Thoracic aorta (tissue), 2 donors: ENCODE measurements at places on chromosomes 12 and 14. TPM values are rescaled to one million over a fixed set of nuclear protein-coding genes. Genes with fewer than 3 reads are reported as not detected.

SLC5A8 gene
- not detected for total RNA-seq

DNA sequence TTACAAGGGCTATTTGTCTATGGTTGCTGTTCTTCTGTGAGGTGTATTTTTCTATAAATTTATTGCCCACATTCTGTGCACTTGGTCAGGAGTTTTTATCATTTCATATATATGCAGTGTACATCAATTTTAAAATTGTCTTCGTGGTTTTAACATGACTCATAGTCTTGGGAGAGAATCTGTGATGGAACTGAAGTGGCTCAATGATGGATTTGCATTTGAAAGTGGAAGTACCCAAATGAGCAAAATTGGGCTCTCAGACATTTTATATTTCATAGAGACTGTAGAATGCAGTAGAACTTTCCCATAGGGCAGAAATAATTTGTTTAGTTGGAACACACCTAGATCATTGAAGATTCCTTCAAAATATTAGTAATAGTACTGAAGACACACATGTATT is 1.9 kb upstream of the SCFD1 start:
- no peak for DNase-seq

DNA sequence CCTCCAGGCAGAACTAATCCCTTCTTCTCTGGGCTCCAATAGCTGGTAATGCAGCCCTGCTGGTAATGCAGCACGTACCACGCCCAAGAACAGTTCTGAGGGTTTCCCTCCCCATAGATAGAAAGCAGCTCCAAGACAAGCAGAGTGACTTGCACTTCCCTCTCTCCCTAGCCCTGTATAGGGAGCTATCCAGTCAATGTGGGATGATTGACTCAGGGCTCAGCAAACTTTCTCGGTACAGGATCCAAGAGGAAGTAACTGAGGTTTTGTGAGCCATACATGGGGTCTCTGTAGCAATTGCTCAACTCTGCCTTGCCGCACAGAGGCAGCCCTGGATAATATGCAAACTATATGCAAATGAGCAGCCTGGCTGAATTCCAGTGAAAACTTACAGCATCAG is 15.5 kb upstream of the FKBP4 start:
- DNase-seq = no peak

DNA sequence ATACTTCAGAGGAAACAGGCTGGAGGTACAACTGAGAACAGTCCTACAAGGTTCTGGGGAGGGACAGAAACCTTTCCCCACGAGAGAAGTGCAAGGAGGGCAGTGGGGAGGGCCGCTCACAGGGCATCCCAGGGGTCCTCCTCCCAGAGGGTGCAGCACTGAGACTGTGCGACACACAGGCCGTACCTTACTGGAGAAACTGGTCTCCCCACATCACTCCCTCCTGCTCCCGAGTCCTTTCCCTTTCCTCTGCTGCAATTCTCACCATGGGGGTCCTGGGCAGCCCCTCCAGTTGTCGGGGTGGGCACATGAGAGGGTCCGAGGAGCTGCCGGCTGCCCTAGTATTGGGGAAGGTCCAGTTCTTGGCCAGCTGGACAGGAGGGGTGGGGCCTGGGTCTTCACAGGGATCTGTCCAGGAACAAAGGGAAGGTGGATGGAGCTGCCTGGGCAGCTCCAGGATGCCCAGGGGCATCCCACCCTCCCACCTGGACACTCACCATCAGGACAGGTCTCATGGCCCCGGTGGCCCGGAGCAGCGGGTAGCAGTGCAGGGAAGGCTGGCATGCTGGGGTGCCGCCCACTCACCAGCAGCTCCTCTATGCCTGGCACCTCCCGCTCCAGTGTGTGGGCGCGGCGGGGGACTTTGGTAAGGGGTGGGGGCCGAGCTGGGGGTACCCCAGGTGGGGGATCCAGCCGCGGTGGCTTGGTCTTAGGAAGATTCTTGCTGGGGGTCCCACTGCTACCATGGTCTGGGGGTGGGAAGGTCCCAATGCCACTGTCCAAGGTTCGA is 35.8 kb downstream of the NCKAP5L start:
- DNase-seq = no peak

DNA sequence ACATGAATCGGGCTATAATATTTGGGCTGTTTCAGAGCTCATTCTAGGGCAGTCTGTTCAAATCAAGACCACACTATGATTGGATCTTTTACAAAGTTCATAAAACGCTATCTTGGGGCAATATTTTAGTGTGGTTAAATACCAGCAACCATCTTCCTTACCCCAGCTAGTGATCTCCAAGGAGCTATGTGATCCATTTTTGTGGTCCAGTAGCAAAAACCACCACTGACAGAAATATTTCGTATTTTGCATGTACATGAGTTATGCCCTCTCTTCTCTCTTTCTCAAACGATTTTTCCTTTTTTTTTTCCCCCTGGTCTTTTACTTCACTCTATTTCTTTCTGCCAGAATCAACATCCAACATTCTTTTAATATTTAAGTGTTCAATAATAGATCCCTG is 280.6 kb upstream of the KITLG start:
- no peak for DNase-seq

DNA sequence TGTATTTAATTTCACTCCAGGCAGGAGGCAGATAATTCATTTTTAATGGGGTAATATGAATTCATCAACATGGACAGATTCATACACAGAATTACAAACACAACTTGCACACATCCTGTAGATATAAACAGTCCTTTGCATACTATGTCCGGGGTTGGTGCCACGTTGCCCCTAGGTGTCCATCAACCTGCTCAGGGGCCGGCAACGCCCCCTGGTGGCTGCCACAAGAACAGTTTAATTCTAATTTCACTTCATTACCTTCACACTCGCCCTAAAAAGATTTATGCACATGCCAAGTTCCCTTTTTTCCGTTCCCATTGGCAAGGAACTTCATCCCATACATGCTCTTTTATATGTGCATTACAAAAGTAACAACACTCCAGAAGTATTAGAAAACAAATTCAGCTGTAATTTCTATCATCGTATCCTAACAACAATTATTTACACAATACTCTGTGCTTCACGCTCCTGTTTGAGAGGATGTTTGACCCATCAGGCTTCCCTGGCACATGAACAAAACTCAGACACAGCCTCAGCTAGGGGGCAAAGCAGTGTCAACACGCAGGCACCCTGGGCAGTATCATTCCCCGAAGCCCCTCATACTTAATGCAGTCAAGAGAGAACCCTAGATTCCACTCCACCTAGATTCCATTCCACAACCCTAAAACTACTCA is 15.5 kb downstream of the MANSC1 start:
- no peak for DNase-seq

GRCh38 chr14:61540931-61541330 is 154.4 kb upstream of the HIF1A start:
- no peak for DNase-seq

RBM25 gene
- total RNA-seq = 126 TPM

DNA sequence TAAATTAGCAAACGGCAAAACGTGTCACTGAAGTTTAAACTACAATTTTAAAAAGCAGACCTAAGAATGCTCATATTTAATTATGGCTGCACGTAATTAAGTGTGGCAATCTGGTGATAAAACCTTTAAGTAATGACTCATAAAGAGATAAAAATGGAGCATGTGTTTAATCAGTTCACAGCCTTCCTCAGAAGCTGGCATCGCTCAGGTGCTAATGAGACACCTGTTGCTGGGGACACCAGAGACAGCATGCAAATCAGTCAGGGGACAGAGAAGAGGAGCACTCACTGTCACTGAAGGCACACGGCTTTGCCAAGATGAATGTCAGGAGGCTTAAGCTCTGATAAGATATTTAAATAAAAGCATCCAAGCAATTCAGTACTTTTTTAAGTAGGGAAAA is 840.3 kb downstream of the GALC start:
- no peak for DNase-seq

DNA sequence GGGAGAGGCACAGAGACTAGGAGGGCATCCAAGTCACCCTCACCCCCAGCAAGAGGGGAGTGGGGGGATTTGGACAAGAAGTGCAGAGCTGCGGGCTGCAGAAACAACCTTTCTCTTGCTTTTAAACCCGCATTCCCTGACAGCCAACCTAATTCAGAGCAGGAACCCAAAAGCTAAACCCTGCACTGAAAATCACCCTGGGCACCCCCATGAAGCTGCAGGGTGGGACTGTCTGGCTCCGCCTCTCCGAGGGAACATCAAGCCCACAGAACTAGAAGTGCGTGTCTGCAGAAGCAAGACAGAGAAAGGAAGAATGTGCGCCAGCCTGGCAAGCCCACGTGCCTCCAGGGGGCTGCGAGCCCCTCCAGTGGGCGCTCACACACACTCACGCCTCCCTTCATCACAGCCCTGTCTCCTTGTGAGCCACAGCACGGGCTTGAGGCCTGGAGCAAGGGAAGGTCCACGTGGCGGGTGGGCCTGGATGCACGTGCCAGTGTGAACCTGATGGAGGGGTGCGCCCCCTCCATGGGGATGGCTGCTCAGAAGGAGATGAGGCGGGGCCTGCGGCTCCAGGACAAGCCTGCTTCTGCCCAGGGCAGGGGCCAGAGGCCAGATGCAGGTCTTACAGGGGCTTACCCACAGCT is 27.8 kb upstream of the PNMA1 start:
- no peak for DNase-seq

CFAP73 gene
- total RNA-seq = not detected

SLC25A47 gene
- total RNA-seq = not detected
